NCI-H748 treated with DMSO at 0.1 percent for 48 hours (cell line): ENCODE measurements at places on chromosomes 13 and 19.

DNA sequence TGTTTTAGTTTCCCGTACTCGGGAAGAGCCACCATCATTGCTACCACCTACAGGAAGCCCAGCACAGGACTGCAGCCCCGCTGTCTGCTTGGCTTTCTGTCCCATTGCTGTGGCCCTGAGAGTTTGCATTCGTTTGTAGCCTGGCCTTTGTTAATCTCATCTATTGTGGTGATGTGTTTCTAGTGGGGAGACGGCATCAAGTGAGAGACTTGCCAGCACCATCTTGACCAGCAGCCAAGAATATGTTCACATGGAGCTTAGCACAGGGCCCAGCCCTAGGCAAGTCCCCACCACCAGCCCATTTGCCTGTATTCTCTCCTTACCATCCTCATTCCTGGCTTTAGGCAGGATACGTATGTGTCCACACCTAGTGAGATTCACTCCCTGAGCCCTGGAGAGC, 17.3 kb upstream of the OVOL3 start:
- no peak for DNase-seq

GRCh38 chr19:8877854-8878705, 45.9 kb downstream of the MBD3L1 start:
- DNase-seq, result no peak

GRCh38 chr19:34327851-34328250, 37.1 kb upstream of the GPI start:
- DNase-seq, result no peak

DNA sequence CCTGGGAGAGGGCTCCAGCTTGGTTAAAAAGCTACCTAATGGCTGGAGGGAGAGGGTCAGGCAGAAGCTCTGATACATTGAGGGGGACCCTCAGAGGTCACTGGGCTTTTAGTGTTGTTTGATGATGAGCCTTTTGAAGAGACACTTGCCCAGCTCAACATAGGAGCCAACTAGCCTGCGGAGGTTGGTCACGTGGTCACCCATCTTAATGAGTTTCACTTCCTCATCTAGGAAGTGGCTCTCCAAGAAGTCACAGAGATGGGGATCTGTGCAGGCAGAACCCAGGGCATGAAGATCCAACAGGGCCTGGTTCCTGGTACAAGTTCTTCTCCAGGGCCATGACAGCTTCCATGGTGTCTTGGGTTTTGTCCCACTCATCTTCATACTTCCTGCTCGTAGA, 33.4 kb downstream of the IPO5 start:
- no peak for DNase-seq

DNA sequence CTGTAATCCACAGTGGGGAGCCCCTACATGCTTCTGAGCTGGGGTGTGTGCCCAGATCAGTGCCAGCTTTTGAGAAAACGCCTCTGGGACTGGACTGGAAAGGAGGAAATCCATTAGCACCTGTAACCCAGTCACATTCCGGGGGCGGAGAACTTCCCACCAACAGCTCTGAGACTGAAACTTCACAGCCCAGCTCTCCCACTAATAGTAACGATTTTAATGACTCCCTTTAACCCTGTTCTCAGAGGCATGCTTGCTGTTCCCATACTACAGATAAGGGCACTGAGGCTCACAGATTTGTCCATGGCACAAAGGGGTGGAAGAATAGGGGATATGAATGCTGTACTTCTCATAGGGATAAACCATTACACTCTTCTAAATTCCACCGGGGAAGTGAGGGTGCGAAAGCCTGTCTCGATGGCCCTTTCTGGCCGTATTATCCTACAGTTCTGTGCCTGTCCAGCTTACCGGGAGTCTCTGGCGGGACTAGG, 851 bp downstream of the FBXO46 start:
- no peak for DNase-seq

DNA sequence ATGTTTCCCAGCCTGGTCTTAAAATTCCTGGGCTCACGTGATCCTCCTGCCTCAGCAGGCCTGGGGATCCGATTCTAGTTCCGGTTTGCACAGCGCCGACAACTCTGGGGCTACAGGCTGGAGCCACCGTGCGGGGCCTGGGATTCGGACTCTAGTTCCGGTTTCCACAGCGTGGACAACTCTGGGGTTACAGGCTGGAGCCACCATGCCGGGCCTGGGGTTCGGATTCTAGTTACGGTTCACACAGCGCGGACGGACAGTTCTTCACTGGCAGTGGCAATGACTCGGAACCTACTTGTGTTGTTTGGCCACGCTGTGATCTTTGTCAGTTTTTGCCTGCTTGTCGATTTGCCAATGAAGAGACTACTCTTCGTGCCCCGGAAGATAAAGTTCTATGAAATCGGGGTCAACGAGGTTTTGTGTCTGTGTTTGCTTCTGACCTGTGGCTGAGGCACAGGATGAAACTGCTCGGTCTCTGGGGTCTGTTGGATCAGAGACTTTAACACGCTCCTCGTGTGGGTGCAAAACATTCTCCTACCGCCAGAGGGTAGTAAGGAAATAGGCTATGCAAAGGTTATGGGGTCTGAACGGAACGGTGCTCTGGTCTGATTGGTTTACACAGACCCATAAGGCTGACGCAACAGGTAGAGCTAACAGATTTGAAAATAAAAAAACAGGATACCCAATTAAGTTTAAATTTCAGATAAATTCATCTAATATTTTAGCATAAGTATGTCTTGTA, 12.1 kb upstream of the ZSCAN1 start:
- DNase-seq, result peak; percentile 91

- no peak for DNase-seq
Measured at GRCh38 chr19:52536448-52536800, 9.0 kb downstream of the ZNF808 start.

DNA sequence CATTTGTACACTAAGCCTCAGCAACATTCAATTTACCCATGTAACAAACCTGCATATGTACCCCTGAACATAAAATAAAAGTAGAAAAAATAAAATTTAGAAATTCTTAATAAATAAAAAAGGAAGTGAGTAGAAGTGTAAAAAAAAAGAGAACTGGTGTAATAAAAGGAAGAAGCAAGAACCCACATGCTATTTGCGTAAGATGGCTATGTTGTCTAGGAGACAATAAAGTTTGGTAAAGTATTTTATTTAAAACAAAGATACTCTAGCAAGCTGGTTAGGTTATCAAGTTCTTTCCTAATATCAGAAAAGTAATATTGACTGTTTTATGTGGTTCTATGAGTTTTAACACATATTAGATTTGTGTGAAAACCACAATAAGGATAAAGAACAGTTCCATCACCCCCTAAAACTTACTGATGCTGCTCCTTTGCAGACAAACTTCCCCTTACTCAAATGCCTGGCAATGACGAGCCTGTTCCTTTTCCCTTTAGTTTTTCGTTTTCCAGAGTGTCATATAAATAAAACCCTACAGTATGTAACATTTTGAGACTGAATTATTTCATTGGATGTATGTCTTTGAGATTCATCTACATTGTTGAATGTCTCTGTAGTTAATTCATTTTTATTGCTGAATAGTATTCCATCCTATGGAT, 98.9 kb downstream of the TNFSF13B start:
- no peak for DNase-seq

- DNase-seq, result peak; percentile 58
Measured at GRCh38 chr13:75760131-75761021, 124.2 kb downstream of the LMO7 start.

- DNase-seq, result peak; percentile 1
Measured at GRCh38 chr19:6047741-6048251, 62.5 kb downstream of the RFX2 start.

GRCh38 chr13:32720026-32720425, 133.8 kb downstream of the PDS5B start:
- no peak for DNase-seq

DNA sequence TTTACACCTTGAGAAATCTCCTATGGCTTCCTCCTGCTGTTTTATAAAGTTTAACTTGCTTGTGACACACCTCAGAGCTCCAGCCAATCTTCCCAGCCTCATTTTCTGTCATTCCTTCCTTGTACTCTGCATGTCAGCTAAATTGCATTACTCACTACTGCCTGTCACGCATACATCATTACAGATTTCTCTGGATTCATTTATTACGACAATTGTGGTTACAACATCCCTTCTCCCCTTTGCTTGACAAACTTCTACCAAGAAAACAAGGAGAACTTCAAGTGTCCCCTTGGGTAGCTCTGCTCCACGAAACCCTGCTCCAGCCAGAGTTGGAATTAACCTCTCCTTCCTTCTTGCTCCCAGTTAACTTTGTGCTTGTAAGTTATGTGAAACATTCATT, 22.0 kb upstream of the GPR18 start:
- DNase-seq, result no peak

- no peak for DNase-seq
Measured at GRCh38 chr19:11658970-11659369, 61.7 kb downstream of the ZNF627 start.

- DNase-seq, result peak; percentile 59
Measured at GRCh38 chr19:16714702-16715287, 4.9 kb upstream of the NWD1 start.

DNA sequence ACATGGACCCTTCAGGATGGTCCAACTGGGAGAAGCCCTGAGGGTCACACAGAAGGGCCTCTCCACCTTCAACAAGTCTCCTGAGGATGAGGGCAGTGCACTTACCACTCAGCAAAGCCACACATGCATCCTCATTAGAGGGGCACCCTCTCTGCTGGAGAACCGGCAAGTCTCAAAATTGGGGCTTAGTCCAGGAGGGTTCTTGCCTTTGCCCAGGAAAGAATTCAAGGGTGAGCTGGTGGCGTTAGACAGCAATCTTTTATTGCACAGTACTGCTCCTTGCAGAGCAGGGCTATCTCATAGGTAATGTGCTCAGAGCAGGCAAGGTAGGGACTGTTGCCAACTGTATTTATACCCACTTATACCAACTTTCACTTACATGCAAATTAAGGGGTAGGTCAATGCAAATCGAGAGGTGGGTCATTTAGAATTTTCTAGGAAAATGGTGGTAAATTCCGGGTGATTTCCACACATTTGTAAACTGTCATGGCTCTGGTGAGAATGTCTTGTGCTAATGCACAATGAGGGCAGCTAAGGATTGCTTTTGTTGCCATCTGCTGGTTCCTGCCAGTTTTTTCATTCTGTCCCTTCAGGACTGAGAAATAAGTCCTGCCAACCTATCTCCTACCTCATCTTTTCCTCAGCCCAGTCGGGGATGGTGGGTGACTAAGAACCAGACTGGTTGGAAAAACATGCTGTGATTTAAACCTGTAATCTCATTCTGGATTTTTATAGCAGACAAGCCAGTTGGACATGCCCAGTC, 27.8 kb upstream of the IGSF23 start:
- no peak for DNase-seq

- no peak for DNase-seq
Measured at GRCh38 chr13:38702669-38703068, 15.8 kb downstream of the FREM2 start.

- peak; percentile 20 for DNase-seq
Measured at GRCh38 chr19:10587022-10587838, at the start of gene AP1M2. AP1M2 (minus strand) TSS chr19:10587312; CDS start chr19:10587231, 81 bp downstream.

GRCh38 chr19:17755977-17756670, 4.8 kb downstream of the FCHO1 start:
- DNase-seq, result no peak

- DNase-seq, result no peak
Measured at GRCh38 chr13:83086948-83087347, 795.3 kb downstream of the SLITRK1 start.

- DNase-seq, result no peak
Measured at GRCh38 chr19:29054886-29055675, 157.9 kb downstream of the UQCRFS1 start.

GRCh38 chr13:26497968-26498511, 59.4 kb upstream of the WASF3 start:
- no peak for DNase-seq

GRCh38 chr19:1167687-1168571, 6.1 kb downstream of the SBNO2 start:
- DNase-seq, result no peak

GRCh38 chr19:48959341-48960239, 4.9 kb downstream of the BAX start:
- DNase-seq, result no peak

DNA sequence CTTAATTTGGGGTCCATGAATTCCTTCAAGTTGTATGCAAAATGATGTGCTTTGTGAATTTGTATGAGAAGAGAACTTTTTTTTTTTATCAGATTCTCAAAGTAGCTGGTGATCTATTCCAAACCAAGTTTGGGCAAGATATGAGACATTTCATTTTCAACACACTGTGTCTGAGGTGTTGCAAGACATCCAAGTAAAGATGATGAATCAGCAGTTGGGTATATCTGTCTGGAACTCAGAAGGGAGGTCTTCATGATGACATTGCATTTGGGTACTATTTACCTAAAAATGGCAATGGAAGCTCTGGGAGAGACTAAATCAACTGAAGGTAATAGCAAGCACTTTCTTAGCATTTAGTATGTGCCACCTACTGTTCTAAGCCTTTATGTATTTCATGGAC, 2.8 kb downstream of the FAM124A start:
- no peak for DNase-seq

- DNase-seq, result no peak
Measured at GRCh38 chr19:18610556-18611326, 1.9 kb upstream of the TMEM59L start.

- no peak for DNase-seq
Measured at GRCh38 chr19:44960906-44961728, 5.9 kb downstream of the CLPTM1 start.
